Thoracic aorta (tissue), 2 donors: ENCODE measurements at places on chromosomes 13 and 19.

GRCh38 chr13:35886332-35887114 lies 244.7 kb downstream of the DCLK1 start:
- H3K27me3 ChIP-seq: no peaks in the 10 kb centered on the region
- no peak for DNase-seq
- no peaks in the 10 kb centered on the region for H3K36me3 ChIP-seq
- no peak overlapping the region for H3K4me3 ChIP-seq

GRCh38 chr13:66926200-66926850 lies 303.8 kb downstream of the PCDH9 start:
- no peaks in the 10 kb centered on the region for H3K36me3 ChIP-seq
- H3K4me3 ChIP-seq: no peak overlapping the region
- H3K27ac ChIP-seq: no peak overlapping the region

- DNase-seq: no peak
- no peaks in the 10 kb centered on the region for H3K27me3 ChIP-seq
- no peak overlapping the region for H3K27ac ChIP-seq
- H3K4me1 ChIP-seq: peaks cover 38% of the 10 kb centered on the region
- H3K36me3 ChIP-seq: no peaks in the 10 kb centered on the region
Observed at GRCh38 chr19:50202962-50203280, 501 bp upstream of the MYH14 start.

GRCh38 chr19:40367577-40368434 lies 19.3 kb downstream of the PLD3 start:
- H3K27ac ChIP-seq: no peak overlapping the region
- H3K4me1 ChIP-seq: peaks cover 7% of the 10 kb centered on the region
- DNase-seq: no peak
- H3K36me3 ChIP-seq: peaks cover 43% of the 10 kb centered on the region
- no peaks in the 10 kb centered on the region for H3K27me3 ChIP-seq

DNA sequence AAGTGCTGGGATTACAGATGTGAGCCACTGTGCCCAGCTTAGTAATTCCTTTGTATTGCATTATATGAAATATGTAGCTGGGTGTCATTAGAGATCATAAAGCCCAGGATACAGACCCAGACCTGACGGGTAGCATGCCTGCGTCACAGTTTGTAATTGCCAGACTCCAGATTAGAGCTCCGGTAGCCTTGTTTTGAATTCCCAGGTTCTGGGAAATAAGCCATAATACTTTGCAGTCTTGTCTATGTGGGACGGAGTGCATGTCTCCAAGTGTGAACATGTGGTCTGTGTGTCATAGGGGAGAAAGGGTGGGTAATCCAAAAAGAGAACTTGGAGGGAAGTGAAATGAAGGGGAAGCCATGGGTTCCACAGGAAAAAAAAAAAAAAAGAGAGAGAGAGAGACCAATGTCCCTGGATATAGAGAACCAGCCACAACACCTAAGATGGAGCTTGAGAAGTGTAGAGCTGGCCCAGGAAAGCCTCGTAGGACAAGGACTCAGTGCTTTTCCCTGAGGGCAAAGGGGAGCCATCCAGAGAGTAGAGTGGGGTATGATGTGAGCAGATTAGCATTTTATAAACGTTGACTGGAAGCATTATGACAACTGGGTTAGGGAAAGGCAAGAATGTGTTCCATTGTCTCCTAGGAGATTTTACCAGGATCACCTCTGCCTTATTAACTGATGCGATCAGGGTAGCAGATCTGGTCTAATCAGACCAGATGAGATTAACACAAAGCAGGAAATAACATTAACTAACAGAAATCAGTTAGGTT lies 2.6 kb downstream of the ZSCAN4 start:
- H3K4me3 ChIP-seq: no peak overlapping the region
- H3K4me1 ChIP-seq: no peaks in the 10 kb centered on the region
- DNase-seq: no peak
- H3K27ac ChIP-seq: no peak overlapping the region
- no peaks in the 10 kb centered on the region for H3K27me3 ChIP-seq

DNA sequence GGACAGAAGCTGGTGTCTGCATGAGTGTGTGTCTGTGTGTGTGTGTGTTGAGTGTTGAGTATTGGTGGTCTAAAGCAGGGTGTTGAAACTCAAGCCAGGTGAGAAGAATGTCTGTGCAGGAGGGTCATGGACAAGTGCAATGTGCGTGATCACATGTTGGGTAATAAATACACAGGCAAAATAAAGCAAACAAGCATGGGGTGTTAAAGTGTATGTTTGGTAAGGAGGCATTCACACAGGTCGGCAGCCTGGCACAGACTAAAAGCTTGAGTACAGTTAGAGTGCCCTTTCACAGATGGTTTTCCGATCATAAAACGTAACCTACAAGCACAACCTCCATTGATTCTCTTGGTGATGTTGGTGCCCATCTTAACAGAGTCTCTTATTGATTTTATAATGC lies 476.9 kb upstream of the KLHL1 start:
- H3K27me3 ChIP-seq: no peaks in the 10 kb centered on the region
- no peak for DNase-seq
- no peaks in the 10 kb centered on the region for H3K36me3 ChIP-seq

GRCh38 chr19:35783469-35784434 lies 8.4 kb downstream of the ARHGAP33 start:
- no peak for DNase-seq
- peaks cover 21% of the 10 kb centered on the region for H3K36me3 ChIP-seq
- H3K27ac ChIP-seq: no peak overlapping the region
- H3K27me3 ChIP-seq: no peaks in the 10 kb centered on the region
- H3K4me1 ChIP-seq: no peaks in the 10 kb centered on the region
- H3K4me3 ChIP-seq: no peak overlapping the region

DNA sequence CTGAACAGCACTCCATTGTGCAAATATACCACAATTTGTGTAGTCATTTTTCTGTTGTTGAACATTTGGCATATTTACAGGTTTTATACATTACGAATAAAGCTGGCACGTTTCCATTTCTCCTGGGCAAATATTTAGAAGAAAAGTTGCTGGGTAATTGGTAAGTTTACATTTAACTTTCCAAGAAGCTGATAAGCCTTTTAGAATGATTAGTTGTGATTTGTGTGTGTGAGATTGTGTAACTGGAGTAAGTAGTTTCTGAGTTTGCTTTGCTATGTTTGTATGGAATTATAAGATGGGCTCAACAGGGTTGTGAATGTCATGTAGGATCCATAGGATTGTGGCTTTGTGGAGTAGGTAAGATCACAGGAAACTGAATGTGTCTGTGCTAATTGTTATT lies 1.6 kb upstream of the ZNF529 start:
- no peak overlapping the region for H3K27ac ChIP-seq
- H3K27me3 ChIP-seq: no peaks in the 10 kb centered on the region
- peaks cover 20% of the 10 kb centered on the region for H3K4me1 ChIP-seq
- DNase-seq: no peak

DNA sequence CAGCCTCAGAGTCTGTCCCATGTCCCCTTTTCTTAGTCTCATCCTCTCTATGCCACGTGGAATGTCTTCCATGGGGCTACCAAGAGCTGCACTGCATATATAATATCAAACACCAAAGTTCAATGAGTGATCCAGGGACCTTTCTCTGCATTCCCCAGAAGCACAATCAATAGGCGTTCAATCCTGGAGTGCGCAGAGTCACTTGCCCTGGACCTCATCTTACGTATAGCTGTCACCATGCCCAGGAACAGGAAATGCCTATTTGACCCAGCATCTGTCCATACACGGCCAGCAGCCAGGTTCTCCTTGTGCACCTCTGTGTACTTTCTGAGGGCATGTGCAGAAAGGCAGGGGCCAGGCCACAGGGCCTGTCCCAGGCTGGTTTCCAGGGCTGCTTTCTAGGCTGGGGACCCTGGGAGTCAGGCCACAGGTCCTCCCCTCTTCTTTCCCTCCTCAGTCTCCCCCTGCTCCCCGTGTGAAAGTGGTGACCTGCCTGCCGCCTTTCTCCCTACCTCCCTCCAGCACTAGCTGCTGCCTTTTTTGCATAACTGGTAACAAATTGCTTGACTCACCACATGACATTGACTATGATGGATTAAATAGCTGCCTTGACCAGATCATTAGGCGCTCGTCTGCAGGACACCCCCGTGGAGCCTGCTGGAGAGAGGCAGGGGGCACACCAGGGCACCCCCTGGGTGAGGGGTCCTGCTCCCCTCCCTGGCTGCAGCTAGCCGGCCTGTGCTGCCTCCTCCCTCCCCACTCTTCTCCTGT lies 222.0 kb downstream of the ZNF536 start:
- H3K4me1 ChIP-seq: peaks cover 48% of the 10 kb centered on the region
- no peaks in the 10 kb centered on the region for H3K27me3 ChIP-seq
- peak overlapping the region; percentile 88 for H3K27ac ChIP-seq
- no peak for DNase-seq
- no peak overlapping the region for H3K4me3 ChIP-seq

DNA sequence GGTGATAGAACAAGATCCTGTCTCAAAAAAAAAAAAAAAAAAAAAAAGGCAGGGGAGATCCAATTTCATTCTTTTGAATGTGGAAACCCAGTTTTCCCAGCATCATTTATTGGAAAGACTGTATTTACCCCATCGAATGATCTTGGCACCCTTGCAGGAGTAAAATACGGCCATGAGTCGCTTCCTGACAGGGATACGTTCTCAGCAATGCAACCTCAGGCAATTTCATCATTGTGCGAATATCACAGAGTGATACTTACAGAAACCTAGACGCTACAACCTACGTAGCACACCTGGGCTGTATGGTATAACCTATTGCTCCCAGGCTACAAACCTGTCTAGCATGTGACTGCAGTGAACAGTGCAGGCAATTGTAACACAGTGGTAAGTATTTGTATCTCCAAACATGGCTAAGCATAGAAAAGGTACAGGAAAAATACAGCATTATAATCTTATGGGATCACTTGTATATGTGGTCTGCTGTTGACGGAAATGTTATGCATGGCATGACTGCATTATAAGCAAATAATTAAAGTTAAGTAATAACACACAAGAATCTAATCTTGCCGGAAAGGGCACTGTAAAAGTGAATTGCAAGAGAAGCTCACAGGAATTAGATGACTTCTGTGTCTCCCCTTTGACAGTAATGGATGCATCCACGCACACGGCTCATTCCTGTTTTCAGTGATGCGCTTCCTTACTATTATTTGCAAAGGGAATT lies 24.1 kb downstream of the RFX2 start:
- peak overlapping the region; percentile 98 for H3K27ac ChIP-seq
- H3K36me3 ChIP-seq: no peaks in the 10 kb centered on the region
- H3K4me3 ChIP-seq: no peak overlapping the region
- peaks cover 63% of the 10 kb centered on the region for H3K4me1 ChIP-seq

DNA sequence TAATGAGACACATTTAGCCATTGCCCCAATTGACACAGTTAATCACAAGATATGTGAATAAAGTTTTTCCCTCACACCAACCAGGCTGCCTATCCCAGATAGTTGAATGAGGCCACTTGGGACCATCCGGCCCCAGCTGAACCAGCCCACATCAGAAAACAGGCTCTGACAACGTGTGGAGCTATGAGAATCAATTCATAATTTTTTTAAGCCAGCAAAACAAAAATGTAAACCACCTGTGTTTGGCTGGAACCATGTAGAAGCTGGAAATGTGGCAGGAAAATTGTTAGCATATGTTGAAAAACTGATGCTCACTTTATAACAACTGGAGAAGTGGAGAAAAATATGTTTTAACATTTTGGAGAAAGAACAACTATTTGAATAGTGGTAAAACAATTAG lies 1161.3 kb downstream of the SLITRK1 start:
- H3K4me1 ChIP-seq: no peaks in the 10 kb centered on the region
- no peaks in the 10 kb centered on the region for H3K36me3 ChIP-seq
- no peaks in the 10 kb centered on the region for H3K27me3 ChIP-seq
- no peak overlapping the region for H3K27ac ChIP-seq
- DNase-seq: no peak
- H3K4me3 ChIP-seq: no peak overlapping the region

GRCh38 chr13:74774264-74774663 lies 640.1 kb upstream of the KLF12 start:
- DNase-seq: no peak
- no peaks in the 10 kb centered on the region for H3K36me3 ChIP-seq

- no peaks in the 10 kb centered on the region for H3K27me3 ChIP-seq
- no peak for DNase-seq
- H3K27ac ChIP-seq: peak overlapping the region; percentile 65
- H3K4me3 ChIP-seq: no peak overlapping the region
Observed at GRCh38 chr13:46598140-46598819, 45.3 kb downstream of the LRCH1 start.

GRCh38 chr19:49363268-49364082 lies at the start of gene DKKL1:
DKKL1 (plus strand) TSS chr19:49363877; CDS start chr19:49363999, 122 bp downstream.
- peak within 1 kb of the TSS; percentile 86 for H3K4me3 ChIP-seq
- DNase-seq: peak; percentile 99
- no peaks in the 10 kb centered on the region for H3K27me3 ChIP-seq
- peak within 1 kb of the TSS; percentile 88 for H3K27ac ChIP-seq
- peaks cover 6% of the 10 kb centered on the region for H3K36me3 ChIP-seq

DNA sequence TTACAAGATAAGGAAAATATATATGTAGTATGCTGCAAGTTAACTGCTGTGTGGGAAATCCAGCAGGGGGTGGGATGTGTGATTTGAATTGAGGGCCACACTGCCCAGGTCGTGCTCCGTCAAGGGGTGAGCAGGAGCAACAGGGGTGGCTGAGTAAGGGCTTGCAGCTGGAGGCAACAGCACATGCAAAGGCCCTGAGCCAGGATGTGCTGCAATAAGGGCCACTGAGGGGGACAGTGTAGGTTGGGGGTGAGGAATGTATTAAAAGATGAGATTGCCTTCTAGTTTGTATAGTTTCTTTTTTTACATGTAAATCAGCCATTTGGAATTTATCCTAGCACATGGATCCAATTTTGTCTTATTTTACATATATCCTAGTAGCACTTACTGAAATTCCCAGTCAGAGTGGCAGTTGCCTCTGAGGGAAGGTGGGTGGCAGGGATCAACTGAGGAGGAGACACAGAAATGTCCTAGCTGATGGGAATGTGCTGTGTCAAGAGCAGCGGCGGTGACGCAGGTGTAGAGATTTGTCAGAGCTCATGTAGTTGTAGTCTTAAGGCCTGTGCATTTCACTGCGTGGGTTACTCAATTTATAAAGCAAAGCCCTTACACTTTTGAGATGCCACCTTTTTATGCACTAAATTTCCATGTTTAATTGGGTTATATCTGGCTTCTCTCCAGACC lies 5.4 kb upstream of the RBM42 start:
- no peaks in the 10 kb centered on the region for H3K27me3 ChIP-seq
- H3K4me3 ChIP-seq: no peak overlapping the region
- H3K27ac ChIP-seq: no peak overlapping the region
- DNase-seq: no peak

GRCh38 chr13:53276265-53276664 lies 247.7 kb downstream of the OLFM4 start:
- no peaks in the 10 kb centered on the region for H3K4me1 ChIP-seq
- no peaks in the 10 kb centered on the region for H3K36me3 ChIP-seq
- no peaks in the 10 kb centered on the region for H3K27me3 ChIP-seq
- no peak overlapping the region for H3K27ac ChIP-seq
- no peak overlapping the region for H3K4me3 ChIP-seq
- DNase-seq: no peak

GRCh38 chr19:45103508-45104319 lies 10.7 kb downstream of the PPP1R37 start:
- H3K27ac ChIP-seq: no peak overlapping the region
- H3K4me1 ChIP-seq: peaks cover 3% of the 10 kb centered on the region
